Hematopoietic multipotent progenitor cell treated with erythropoietin and hydrocortisone succinate and interleukin-3 and kit ligand, for 6 days (in vitro differentiated cells): ENCODE measurements at places on chromosomes 4 and X.

DNA sequence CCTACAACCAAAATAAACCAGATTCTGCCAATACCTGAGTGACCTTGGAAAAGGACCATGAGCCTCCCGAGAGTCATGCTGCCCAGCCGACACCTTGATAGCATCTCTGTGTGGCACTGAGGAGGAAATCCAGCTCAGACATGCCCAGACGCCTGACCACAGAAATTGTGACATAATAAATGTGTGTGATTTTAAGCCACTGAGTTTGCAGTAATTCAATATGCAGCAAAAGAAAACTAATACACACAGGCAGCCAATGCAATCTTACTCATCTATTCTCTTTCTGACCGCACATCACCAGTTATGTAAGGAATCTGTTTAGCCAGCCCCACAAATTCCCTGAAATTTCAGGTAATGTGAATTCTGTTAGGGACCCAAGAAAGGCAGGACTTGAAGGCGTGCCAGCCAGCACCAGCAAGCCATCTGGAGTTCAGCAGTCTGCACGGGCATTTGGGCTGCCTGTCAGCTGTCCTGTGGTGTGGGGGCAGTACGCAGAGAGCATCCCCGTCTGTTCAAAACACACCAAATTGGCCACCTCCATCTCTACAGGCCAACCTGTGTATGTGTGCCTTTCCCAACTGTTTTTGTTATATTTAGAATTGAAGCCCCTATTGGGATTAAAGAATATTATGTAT is 176.4 kb downstream of the NLGN4X start:
- DNase-seq, result no peak

DNA sequence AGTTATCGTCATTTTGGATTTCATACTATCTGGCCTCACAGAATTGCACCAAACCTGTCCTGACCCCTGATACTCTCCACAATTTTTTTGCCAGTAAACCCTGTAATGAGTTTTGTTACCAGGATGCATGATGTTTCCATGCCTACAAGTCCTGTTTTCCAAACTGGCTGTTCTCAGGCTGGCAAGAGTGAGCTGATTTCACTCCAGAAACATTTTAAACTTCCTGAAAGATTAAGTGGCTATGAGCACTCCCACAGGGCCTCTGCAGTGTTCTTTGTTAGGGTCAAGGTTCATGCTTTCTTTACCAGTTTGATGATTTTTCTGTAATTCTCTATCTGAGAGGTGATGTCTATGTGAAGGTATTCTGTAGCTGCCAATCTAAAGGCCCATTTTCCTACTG is 31.7 kb upstream of the PDLIM3 start:
- no peak for DNase-seq

- no peak for DNase-seq
These were observed 253.9 kb downstream of the SPOCK3 start for GRCh38 chr4:166980419-166980818.

DNA sequence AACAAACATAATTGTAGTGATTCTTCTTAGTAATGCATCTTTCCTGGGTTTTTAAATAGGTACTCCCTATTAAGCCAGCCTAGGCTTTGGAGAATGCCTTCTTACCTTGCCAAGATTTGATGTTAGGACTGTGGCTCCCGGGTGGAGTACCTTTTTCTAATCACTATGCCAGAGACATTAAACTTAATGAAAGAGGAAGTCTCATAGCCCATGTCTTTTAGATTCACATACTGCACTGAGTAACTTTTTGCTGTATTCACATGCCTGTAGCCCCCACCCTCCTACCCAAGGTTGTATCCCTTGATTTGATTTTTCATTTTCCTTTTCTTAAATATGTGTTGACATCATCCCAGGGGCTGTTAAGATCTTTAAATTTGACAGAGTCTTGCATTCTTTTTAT is 104.2 kb upstream of the TLR2 start:
- peak; percentile 23 for DNase-seq
